ENCODE measurements at places on chromosomes 4 and X.

GRCh38 chr4:159278399-159278798 is 175.5 kb downstream of the RAPGEF2 start:
- no peak for DNase-seq

DNA sequence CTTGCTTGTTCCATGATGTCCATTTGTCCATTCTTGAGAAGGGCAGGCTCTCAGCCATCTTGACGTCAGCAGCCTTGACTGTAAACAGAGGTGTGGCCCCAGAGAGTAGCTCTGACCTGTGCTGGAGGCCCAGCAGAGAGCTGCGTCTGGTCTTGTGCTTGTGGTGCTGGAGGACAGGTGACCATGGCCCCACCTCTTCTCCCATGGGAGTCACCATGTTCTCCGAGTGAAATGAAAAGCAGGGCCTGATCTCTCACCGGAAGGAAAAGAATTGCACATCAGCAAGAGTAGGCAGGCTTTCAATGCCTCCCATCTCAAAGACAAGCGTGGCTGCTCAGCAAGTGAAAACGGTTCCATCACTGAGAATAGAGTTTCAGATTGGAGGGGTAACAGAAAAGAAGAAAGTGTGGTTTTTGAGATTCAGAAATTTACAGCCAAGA is 11.5 kb downstream of the PARM1 start:
- no peak for DNase-seq

GRCh38 chr4:99356992-99357391 is 4.4 kb upstream of the ADH1C start:
- DNase-seq, result no peak

GRCh38 chrX:121322159-121322558 is 274.7 kb downstream of the GLUD2 start:
- DNase-seq, result no peak

- no peak for DNase-seq
Measured at GRCh38 chrX:147832707-147833348, 78.9 kb upstream of the FMR1 start.

GRCh38 chr4:53937327-53937726 is 127.1 kb downstream of the CHIC2 start:
- no peak for DNase-seq

DNA sequence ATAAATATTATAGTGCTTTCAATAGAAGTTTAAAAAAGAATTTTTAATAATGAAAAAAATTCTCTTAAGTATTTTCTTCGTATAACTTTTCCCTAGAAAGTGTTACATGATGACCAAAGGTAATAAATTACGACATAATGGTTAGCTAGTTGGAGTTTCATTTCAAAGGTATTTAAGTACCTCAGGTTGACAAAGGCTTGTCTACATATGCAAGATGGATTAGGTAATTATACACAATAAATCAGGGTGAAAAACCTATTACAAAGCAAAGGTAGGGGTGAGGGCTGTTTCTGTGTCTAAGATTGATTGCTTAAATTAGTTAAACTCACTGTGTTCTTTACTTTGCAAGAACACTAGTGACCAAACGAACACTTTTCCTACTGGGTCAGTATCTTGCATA is 508.5 kb upstream of the FAT1 start:
- DNase-seq, result no peak
